ENCODE measurements at places on chromosomes 12 and 14.

DNA sequence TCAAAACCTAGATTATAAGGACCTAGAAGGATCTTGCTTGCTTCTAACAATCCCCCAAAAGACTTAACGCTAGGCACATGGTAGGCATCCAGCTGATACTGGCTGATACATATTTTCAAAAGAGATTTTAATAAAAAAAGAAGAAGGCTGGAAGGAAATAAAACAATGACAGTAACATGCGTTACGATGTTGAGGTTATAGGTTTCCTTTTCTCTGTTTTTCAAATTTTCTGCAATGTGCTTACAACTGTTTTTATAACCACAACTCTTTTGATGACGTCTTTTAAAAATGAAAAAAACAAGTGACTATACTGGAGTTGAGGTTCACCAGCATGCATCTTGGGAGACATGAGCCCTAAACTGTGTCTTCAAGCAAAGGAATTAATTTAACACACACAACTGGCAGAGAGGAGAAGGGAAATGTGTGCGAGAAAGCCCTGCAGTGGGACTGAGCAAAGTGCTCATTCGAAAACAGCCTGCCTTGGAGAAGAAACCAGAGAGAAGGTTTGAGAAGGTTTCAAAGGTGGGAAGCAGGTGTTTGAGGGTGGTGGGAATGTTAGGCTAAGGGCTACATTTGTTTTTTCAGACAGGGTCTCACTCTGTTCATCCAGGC is 80.4 kb downstream of the DUSP16 start:
- DNase-seq = no peak

- DNase-seq = no peak
These were observed 497.5 kb downstream of the RERGL start for GRCh38 chr12:17592472-17592871.

- DNase-seq = no peak
These were observed 224.9 kb downstream of the NPAS3 start for GRCh38 chr14:33163600-33163999.

DNA sequence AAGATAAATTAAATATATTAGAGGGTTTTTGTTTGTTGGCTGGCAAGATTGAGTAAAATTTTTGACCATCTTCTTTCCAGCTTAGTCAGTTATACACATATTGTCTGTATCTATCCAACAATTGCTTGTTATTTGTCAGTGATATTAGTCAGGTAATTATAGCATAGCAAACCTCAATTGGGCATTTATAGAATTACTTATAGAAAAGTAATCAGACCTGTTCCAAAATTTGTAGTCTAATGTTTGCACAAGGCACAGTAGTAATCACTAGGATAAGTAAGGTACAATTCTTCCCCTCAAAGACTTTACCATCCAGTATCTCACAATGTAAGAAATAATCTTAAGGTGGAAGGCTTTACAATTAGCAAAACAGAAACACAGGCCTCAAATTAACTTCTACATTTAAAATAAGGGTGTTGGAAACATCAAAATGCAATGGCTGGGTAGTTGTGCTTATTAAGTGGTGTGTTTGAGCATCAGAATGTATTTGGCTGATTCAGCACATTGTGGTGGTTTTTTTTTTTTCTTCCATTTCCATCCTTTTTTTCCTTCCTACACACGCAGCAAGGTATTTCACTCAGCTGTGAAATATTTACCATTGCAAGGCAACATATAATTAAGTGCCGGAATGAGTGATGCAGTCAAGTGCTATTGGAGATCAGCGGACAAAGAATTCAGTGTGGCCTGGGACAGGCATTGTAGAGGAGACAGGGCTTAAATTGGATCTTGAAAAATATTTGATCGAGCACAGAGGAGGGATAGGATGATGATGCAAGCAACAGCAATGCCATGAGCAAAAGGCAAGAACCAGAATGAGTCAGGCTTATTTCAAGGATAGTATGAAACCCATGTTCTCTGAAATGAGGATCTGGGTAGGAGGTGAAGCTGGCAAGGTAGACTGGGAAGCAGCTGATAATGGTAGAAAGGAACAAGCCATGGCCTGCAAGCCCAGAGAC is 178.2 kb downstream of the AKAP6 start:
- peak; percentile 84 for DNase-seq
